ENCODE measurements at places on chromosomes 11 and 22.

DNA sequence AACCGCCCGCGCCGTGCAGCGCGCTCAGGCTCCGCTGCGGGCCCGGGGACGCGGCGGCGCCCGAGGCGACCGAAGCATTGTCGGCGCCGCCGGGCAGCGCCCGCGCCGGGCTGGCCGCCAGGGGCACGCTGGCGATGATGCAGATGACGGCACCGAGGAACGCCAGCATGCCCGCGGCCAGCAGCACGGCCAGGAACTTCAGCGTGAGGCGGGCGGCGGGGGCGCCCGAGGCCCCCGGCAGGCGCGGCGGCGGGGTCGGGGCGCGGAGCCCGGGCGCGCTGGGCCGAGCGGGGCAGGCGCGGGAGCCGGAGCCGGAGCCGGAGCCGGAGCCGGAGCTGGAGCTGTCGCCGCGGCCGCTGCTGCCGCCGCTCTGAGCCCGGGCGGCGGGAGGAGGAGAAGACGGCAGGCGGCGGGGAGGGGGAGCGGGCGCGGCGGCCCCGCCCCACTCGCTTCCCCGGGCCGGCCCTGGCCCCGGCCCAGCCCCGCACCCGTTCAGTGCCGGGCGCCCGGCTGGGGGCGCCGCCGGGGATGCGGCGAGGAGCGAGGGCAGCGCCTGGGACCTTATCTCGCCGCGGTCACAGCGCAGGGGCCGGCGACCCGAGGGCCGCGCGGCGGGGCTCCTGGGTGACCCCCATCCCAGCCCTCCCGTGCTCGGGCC lies at the start of gene NPTXR:
TSS of gene NPTXR (minus strand) at position 372 of the 658 bp plus-strand sequence.
- peak; percentile 31 for DNase-seq

- no peak for DNase-seq
These were observed 177.5 kb upstream of the ZBED5 start for GRCh38 chr11:11035331-11035730.

DNA sequence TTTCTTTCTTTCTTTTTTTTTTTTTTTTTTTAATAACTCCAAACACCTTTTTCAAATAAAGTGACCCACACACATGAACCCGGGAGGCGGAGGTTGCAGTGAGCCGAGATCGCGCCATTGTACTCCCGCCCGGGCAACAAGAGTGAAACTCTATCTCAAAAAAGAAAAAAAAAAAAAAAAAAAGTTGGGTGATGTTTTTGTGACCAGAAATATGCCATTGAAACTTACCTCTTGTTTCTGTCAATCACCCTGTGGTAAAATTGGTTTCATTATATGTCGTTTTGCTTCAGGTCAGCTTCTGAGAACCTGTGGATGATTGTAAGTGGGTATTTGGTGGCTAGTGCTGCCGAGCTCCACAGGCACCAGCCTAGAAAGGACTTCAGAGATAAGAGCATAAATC lies 238.8 kb downstream of the TBC1D22A start:
- no peak for DNase-seq

DNA sequence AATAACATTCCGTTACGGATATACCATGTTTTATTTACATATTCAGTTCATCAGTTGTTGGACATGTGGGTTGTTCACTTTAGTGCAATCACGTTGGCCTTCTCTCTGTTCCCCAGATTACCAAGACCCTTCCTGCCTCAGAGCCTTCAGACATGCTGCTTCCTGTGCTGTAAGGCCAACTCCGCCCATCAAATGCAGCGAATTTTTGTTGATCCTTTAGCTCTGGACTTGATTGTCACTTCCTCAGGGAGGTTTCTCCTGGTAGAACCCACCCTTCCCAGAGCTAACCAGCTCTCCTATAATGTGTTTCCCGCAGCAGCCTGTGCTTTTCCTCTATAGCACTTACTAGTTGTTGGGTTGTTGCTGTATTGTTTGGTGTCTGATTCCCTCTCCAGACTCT lies 39.4 kb downstream of the SWAP70 start:
- no peak for DNase-seq

GRCh38 chr22:32265882-32266767 lies 11.0 kb upstream of the SLC5A4 start:
- peak; percentile 67 for DNase-seq

- DNase-seq: no peak
These were observed 197.3 kb upstream of the FOLH1 start for GRCh38 chr11:49405743-49406142.

GRCh38 chr11:14634813-14635212 lies 8.8 kb upstream of the PDE3B start:
- no peak for DNase-seq

GRCh38 chr11:16171882-16172281 lies 184.5 kb downstream of the SOX6 start:
- DNase-seq: no peak

DNA sequence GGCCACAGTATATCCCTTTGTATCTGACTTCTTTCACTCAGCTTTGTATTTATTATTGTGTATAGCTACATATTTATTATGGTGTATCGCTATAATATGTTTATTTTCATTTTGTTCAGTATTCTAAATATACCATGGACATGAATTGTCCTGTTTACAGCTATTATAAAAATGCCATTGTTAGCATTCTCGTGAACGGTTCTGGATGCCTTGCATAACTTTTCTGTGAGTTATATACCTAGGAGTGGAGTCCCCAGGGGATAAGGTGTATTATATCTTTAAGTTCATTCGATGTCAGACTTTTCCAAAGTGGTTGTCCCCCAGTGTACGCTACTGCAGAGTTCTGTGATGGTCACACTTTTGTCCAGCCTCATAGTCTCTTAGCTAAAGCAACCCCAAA lies 301.7 kb downstream of the TMEM135 start:
- no peak for DNase-seq

GRCh38 chr11:21794306-21794705 lies 398.6 kb upstream of the ANO5 start:
- DNase-seq: no peak

DNA sequence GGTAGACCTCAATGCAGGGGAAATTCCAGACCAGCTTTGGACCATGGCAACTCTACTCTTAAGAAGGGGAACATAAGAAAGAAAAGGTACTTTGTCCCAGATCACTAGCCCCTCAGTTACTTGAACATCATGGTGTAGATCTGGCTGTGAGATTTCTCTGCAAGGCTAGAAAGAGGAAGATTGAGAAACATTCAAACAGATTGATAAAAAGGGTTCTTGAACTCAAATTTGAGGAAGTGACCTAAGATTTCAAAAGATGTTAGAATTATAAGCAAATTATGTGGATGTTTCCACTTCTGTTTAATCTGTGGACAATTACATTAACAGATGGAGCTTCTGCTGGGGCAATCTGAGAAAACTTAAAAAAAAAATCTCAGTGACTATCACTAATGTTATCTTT lies 21.8 kb upstream of the UPB1 start:
- DNase-seq: no peak

- DNase-seq: no peak
These were observed 500.1 kb downstream of the BRD1 start for GRCh38 chr22:49327411-49328117.

GRCh38 chr11:63554877-63555223 lies 8.3 kb downstream of the PLAAT2 start:
- DNase-seq: no peak

DNA sequence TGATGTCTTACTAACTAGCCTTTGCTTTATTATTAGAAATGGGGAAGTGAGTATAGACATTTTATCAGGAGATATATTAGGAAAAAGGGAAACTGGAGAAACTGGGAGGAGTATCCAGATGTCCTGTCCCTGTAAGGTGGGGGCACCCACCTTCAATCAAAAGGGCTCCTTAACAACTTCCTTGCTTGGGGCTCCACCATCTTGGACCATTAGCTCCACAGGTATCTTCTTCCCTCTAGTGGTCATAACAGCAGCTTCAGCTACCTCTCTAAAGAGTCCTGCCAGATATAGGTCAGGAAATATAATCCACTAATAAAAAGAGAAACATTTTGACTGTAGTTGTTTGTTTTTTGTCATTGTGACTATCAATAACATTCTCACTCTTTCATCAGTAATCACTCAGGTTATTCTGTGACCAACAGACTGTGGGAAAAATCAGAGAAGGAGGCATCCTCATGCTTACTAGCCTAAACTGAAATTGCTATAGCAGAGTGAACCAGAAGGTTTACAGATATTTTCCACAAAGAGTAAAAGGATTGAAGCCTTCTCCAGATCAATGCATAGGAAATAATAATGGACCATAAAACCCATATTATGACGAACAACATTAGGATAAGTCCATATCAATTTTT lies 10.4 kb downstream of the OR51B4 start:
- DNase-seq: peak; percentile 68

DNA sequence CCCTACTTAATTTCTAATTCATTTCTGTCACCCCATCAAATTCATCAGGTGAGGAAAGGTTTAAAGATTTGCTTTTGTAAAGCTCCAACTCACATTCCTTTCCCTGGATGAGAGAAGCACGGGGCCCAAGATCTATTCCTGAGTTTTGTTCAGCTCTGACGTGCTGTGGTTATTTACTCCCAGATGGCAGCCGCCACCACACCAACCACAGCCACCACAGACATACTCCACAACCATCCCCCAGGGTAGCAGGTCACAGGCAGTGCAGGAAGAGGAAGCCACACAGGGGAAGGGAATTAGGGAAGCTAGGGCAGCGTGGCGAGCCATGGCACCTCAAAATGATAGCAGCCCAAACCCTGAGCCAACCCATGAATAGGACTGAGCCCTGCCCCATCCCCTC lies 63.5 kb upstream of the CSNK2A3 start:
- peak; percentile 45 for DNase-seq

DNA sequence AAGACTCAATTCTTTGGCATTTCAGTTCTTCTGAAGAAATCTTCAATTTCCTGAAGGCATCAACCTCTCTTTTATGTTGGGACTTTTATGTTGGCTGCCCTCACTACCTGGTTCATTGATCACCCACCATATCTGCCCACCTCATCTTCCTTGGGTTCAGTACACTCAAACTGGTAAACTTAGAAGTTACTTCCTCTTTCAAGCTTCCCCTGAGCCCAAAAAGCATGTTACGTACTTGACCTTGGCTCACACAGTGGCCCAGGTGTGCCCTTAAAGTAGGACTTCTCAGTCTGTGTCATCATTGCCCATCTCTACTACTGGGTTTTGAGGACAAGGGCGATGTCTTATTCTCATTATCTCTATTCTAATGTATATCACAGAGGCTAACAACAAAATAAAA lies 86.1 kb downstream of the GRIA4 start:
- no peak for DNase-seq

DNA sequence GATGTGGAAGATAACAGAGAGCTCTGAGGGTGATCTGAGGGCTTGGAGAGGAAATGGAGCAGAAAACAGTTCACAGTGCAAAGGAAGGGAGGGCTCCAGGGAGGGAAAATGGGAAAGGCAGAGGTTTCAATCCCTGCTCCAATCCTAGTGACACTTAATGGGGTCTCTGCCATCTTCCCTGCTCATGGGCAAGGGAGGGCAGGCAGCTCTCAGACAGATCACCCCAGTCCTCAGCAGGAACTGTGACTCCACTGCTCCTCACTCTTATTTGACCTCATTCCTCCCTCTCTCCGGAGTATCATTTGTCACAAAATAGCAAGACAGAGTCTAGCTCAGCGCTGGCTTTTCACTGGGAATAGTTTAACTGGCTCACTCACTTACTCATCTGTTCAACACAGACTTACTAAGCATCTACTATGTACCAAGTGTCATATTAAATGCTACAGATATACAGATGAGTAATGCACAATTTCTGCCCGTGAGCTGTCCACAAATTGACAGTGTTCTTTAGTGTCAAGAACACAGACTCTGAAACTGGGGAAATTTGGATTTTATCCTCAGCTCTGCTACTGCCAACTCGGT lies 817.4 kb downstream of the OPCML start:
- DNase-seq: peak; percentile 42

DNA sequence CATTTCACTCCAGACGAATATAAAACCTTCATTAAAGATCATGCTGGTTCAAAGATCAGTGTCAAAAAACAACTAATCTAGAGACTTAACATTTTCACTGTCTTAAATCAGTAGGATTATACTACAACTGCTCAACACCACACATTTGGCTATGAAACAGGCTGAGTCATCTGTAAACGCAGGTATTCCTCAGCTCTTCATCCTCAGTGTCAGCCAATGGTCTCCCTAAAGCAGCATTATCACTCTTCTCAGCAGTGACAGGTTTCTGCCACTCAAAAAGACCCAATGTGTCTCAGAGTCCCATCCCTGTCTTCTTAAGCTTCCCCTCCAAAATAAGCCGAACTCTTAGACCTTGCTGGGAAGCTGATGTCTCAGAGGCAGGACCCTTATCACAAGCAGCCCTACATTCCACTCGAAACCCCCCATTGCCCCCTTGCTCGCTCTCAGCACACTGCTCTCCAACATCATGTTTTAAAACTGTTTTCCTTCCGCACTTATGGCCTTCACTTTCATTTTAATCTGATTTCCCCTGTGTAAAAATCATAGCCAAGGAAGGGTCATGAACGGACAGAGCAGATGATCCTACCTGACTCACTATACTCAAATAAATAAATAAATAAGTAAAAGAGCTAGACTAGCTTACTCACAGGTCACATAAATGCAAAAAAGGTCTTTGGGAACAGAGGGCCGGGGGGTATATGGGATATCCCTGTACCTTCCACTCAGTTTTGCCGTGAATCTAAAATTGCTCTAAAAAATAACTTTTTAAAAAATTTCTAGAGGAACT lies 23.0 kb downstream of the CDON start:
- DNase-seq: peak; percentile 5

- no peak for DNase-seq
These were observed 276.8 kb downstream of the BRD1 start for GRCh38 chr22:49550766-49551362.

- no peak for DNase-seq
These were observed 7.2 kb downstream of the IRAG1 start for GRCh38 chr11:10686311-10686710.

DNA sequence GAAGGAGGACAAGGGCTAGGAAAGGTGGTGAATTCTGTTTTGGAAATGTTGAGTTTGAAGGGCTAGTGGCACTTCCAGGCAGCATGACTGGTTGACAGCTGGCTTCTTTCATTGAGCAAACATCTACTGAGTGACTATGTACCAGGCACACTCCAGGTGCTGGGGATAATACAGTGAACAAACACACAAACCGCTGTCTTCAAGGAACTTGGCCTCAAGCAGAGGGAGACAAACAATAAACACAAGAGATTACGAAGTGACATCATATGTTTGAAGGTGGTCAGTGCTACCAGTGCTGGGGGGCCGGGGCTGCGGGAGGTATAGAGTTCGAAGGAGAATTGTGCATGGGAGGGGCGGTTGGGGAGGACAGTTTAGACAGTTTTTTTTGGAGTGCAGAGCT lies 197.0 kb upstream of the SORL1-AS1 start:
- DNase-seq: peak; percentile 41

DNA sequence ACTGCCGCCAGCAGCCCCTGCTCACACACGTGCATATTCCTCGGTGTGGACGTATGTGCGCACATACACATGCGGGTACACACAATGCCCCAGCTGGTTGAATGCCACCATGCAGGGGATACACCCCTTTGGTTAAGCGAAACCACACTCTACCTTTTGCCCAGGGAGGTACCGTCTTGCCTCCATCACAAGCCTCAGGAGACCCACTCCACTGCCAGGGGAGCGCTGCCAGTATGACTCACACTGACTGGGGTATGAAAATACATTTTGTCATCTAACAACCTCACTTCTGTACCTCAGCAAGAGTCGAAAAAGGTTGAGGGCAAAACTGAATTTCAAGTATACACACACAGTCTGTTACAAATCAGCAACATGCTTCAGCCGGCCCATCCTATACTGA lies 39.4 kb downstream of the TMEM45B start:
- DNase-seq: no peak
